ENCODE measurements at places on chromosomes 4 and X.
A peak's percentile ranks its signal among the peaks of the same experiment; 100 is the strongest.

GRCh38 chrX:79107891-79108718 is 36.4 kb upstream of the GPR174 start:
- DNase-seq, result no peak

GRCh38 chr4:2388429-2389182 is 29.8 kb downstream of the ZFYVE28 start:
- no peak for DNase-seq

- no peak for DNase-seq
These were observed 178.3 kb downstream of the RASL11B start for GRCh38 chr4:53040459-53040815.

GRCh38 chr4:148827781-148828180 is 385.6 kb upstream of the NR3C2 start:
- no peak for DNase-seq

DNA sequence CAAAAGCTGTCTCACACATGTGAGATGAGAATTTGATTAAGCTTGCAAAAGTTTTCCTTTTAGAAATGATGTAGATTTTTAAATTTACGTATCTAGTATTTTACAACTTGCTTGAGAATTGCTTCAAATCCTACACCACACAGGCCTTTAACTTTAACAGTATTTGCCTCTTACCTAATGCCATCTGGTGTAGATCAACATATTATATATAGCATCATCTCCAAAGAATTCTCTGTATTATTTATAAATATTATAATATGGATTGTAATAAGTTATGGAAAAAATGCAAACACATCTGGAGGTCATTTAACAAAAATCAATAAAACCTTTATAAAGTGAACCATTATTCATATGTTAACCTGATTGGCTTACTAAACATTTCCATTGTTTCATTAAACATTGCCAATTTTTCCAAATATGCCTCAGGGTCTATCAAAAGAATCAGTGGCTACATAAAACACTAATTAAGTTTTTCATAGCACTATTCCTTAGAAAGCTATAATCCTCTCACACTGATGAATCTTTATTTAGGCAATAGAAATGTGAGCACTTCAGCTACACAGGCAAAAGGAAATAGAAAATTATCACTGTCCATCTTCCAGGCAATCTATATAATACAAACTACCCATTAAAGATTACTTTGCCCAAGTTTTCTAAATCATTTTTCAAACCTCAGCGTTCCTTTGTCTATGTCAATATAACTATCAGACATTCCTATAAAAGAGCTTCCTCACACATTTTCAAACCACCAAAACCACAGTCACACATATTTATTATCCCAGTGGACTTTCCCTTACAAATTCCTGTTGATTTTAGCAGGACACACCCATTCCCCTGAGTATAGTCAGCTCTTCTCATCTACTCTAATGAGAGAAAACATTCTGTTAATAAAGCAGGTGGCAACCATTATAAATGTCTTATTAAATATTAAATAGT is 83.5 kb upstream of the INTU start:
- DNase-seq, result no peak

DNA sequence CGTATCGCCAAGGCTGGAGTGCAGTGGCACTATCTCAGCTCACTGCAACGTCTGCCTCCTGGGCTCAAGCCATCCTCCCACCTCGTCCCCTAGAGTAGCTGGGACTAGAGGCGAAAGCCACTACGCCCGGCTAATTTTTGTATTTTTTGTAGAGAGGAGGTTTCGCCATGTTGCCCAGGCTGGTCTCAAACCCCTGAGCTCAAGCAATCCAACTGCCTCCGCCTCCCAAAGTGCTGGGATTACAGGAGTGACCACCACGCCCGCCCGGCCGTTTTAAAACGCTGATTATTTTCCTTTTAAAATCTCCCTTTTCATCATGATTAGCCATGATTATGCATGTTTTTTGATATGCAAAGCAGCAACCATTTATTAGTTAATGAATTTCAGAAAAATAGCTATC is 2.2 kb downstream of the N4BP2 start:
- no peak for DNase-seq

DNA sequence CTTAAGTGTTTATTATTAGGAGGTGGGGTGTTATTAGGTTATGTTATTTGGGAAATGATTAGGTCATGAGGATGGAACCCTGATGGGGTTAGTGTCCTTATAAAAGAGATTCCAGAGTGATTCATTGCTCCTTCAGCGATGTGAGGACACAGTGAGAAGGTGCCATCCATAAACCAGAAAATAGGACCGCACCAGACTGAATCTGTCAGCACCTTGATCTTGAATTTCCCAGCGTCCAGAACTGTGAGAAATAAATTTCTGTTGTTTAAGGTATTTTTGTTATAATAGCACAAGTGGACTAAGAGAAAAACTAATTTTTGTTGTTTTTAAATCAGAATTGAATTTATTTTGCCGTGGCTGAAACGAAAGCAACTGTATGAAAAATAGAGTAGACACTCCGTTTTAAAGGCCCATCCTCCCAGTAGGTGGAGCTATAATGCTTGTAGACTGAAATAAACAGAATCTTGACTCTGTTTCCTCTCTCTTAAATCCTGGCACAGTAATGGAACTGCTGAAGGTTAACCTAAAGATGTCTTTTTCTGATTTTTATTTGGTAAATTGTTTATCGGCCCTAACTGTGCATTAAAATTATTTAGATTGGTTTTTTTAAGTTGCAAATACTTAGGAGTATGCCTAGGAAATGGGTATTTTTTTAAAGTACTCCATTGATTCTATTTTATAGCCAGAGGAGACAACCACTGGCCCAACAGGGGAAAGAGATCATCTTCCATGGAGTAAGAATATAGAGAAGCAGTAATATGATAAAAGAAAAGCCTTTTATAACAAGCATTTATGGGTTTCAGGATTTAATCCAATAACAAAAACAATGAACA is 133.2 kb upstream of the ADAMTS3 start:
- DNase-seq, result peak; percentile 70

GRCh38 chr4:56654238-56654632 is 26.9 kb downstream of the HOPX start:
- DNase-seq, result no peak

DNA sequence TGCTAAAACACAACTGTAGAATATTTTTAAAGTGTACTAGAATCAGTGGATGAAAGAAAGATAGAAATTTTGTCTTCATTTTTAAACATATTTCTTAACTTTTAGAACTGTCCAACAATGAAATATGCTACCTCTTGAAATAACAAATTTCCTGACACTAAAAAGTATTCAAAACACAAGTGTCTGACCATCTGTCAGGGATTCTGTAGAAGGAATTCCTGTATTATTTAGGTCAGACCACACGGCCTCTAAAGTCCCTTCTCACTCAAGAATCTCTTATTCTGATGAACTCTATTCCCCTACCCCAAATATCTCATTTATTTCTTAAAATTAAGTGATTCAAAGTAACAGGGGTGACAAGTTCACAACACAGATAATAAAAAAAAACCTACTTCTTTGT is 99.1 kb downstream of the MAML3 start:
- no peak for DNase-seq

GRCh38 chr4:14348506-14348905 is 653.8 kb upstream of the CPEB2 start:
- DNase-seq, result no peak
